ENCODE measurements at places on chromosomes 5 and 9.

DNA sequence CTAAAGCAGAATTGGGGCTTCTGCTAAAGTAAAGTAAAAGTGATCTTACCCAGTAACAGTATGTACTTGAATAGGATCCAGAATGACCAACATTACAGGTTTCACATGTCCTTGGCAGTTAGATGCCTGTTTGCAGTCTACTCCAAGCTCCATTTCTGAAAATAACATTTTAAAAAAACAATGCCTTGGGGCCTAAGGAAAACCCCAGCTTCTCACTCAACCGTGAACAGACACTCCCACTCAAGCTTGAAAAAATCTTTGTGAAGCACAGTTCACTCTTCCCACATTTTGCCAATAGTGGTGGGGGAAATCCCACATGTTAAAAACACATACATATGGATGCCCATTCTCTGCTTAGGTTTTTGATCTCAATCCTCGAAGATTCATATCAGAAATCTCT lies 304.1 kb downstream of the ARRDC3 start:
- ATAC-seq: peak; percentile 78

DNA sequence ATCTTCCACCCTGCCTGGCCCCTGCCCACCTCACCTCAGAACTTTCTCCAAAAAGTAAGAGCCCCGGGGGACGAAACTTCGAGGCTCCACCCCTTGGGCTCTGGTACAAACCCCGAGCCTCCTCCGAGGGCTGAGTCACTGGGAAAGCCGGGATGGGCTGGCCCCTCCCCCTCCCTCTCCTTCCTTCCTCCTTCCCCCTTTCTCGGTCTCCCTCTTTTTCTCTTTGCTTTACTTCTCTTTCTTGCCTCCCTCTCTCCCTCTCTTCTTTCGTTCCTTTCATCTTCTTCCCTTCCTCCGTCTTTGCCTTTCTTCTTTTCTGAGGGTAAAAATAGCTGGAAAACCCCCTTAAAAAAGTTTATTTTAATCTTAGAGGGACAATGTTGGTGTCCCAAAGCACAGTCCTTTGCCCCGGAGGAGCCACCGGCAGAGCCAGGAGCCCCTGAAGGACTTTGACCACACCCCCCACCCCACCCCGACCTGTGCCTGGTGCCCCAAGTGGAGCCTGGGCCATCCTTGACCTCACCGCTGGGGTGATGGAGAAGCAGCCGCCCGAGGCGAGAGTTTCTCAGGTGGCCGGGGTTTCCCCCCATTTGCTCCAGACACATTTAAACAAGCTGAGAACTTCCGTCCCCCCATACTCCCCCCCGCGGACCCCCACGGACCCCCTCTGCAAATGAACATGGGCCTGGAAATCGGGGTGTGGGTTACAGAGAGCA lies 5.7 kb upstream of the NOTCH1 start:
- ATAC-seq: peak; percentile 42

DNA sequence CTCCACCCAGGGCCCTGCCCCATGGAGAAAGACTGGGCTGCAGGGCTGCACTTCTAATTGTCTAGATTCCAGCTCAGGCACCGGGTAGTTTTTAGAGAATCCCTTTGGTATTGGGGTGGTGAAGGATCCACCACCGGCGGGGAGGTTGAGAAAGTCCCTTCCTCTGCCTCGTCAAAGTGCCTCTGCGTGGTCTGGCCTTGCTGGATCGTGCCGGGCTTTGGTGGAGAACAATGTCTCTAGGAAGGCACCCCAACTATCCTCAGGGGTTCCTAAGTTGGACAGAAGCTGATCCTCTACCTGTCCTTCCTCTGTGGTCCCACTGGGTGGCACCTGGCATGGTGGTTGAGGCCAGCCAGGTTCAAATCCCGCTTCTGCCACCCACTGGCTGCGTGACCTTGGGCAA lies 7.3 kb upstream of the AMBP start:
- ATAC-seq: no peak

GRCh38 chr9:97964901-97965300 lies 18.2 kb upstream of the ANP32B start:
- no peak for ATAC-seq

DNA sequence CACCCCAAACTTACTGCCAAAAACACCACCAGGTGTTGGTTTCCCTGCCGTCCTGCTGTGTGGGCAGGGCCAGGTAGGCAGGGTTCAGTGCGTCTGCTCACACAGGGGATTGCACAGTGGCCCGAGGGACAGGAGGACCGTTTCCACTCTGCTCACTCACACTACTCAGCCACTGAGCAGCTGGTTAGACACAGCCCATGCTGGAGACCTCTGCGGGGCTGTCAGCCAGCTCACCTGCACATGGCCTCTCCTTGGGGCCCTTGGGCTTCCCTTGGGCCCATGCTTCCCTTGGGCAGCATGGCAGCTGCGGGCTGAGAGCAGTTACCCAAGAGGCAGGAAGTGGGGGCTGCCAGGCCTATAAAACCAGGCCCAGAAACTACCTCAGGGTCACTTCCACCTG lies 79.0 kb downstream of the SYK start:
- no peak for ATAC-seq

- ATAC-seq: no peak
Measured at GRCh38 chr9:84466580-84467285, 126.2 kb upstream of the SLC28A3 start.

- no peak for ATAC-seq
Measured at GRCh38 chr5:111787006-111787405, 30.0 kb upstream of the NREP start.

GRCh38 chr5:28862137-28862859 lies 1823.9 kb upstream of the CDH9 start:
- no peak for ATAC-seq

DNA sequence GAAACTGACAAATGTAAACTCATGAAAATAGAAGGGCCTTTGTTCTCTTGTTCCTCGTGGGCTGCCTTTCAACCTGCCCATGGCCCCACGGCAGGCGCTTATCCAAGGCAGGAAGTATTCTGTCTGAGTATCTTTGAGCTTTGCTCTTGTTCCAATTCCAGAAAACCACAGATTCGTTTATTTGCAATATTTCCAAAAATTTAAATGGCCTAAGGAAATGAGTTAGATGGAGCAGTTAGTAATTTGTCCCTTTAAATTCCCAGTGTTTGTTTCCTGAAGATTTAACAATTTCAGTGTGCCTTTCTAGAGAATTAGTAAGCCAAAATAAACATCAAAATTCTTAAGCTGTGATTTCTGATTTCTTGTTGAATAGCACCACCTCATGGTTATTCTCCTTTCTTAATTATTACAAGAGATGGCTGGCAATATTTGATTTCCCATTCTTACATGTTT lies 299.4 kb upstream of the RASA1 start:
- ATAC-seq: no peak

- ATAC-seq: no peak
Measured at GRCh38 chr5:96297290-96297689, 135.8 kb downstream of the PCSK1 start.

- no peak for ATAC-seq
Measured at GRCh38 chr9:124505901-124506346, 1.3 kb downstream of the NR5A1 start.

- no peak for ATAC-seq
Measured at GRCh38 chr9:87771316-87772006, 45.5 kb downstream of the CTSL start.

DNA sequence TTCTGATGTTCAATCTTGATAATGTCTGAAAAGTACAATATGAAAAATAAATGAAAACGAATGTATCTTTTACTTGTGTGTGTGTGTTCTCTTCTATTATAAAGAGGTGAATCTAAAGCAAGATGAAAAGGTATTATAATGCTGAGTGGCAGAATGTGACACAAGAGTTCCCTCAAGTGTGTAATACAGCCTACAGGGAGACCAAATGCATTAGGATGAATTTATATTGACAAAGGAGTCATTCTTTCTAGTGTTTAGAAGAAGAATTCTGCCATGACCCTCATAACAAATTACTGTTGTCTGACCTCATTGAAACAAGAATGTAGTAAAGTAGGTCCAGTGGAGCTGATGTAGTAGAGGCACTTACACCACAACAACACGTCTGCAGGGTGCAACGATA lies 1119.0 kb upstream of the CDH10 start:
- ATAC-seq: no peak

- ATAC-seq: no peak
Measured at GRCh38 chr5:79837761-79838551, 148.3 kb downstream of the CMYA5 start.

- ATAC-seq: no peak
Measured at GRCh38 chr5:180115326-180116076, 43.9 kb upstream of the RNF130 start.

DNA sequence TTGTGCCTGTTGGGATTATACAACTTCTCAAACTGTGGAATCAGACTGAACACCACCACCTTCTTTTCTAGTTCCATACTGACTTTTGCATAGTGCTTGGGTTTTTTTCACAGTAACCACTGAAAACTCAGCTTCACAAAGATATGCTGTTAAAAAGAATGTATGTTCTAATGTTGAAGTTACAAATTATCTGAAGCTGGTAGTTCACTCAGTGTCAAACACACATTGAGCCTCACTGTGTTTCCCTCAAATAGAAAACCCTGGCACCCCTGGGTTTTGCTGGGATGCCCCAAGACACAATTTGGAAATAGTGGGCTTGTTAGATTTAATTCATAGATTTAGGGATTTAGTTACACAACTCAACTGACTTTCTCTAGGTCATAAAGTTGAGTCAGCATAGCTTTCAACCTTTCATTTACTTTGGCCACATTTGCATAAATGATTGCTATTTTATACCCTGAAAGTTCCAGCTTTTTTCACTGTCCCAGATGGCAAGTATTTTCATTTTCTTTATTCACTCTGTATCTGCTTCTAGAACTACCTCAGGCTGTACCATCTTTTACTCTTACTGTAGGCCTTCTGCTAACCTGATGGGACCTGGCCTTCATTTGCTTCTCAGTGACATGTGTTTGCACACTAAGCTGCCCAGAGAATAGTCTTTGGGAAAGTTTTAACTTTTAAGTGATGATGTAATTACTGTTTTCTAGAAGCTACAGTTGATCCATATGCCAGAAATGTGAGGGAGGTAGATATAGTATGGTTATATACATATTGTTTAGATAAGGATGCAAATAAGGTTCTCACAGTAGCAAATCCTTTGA lies 115.1 kb downstream of the CDC42SE2 start:
- ATAC-seq: peak; percentile 33

DNA sequence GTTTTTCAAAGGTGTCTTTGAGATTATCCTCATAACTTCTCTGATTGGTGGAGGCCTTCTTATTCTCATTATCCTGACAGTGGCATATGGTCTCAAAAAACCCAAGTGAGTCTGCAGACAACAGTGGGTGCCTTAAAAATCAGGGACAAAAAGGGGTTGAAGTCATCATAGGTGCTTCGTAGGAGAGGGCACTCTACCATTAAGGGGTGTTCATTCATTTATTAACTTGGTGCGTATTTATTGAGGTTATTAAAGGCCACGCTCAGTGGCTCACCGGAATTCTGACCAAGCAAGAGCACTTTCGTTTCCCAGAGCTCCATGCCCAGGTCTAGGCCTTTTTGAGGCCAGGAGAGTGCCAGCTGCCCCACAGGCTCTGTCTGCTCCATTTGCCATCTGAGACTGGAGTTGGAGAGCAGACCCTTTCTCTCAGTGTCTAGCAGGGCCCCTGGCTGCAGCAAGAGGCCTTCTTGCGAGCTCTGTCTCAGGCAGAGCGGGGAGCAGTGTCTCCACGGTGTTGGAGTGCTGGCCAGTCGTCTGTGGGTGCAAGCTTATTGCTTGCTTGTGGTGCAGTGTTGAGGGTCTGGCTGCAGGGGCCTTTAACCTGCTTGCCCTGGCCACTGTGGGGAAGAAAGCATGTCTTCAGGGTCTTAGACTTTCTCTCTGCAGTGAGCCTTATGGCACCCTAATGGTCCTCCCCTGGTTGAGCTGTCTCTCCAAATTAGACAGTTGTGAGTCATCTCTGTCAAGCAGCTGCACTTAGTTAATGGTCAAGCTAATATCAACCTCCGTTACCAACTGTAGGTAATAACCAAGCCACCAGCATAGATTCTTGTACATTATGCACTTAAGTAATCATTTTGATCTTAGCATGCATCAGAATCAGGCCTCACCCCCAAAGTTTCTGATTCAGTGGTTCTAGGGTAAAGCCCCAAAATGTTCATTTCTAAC lies 62.6 kb downstream of the IL31RA start:
- no peak for ATAC-seq

GRCh38 chr9:19020886-19021455 lies 12.0 kb downstream of the SAXO1 start:
- ATAC-seq: no peak

GRCh38 chr9:109908459-109909390 lies 128.7 kb downstream of the PALM2AKAP2 start:
- ATAC-seq: peak; percentile 31

DNA sequence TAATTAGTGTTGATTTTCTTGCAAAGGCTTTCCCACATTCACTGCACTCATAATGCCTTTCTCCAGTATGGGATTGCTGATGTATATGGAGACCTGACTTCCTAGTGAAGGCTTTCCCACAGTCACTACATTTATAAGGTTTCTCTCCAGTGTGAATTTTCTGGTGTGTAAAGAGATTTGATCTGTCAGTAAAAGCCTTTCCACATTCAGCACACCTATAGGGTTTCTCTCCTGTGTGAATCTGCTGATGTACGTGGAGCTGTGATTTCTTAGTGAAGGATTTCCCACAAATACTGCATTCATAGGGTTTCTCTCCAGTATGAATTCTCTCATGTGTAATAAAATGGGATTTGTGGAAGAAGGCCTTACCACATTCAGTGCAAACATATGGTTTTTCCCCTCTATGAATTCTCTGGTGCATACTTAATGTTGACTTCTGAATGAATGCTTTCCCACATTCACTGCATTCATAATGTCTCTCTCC lies 31.1 kb downstream of the ZNF484 start:
- ATAC-seq: no peak

DNA sequence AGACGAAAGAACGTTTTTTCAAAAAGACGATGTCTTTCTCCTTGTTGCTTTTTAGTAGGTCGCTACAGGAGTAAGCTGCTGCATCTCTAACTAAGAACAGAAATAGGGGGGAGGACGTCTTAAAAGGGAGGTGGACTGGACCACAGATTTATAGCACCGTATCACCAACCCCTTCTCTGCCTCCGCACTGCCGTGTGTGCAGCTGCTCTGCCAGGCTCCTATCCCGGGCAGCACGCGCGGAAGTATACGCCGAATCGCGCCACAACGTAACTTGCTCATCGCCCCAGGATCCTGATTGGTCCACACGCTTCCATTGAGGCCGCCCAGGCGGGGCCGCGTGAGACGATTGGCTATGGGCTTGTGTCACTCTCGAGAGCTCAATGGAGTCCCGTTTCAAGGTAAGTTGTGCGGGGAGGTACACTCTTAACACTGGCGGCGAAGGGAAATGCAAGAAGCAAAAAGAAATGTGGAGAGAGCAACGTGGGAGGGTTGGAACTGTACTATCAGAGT lies at the start of gene ELAVL2:
Gene ELAVL2, minus strand, starts transcription at position 121 of the 510 bp plus-strand sequence. CDS start 64,006 bp downstream, outside the sequence.
- peak; percentile 49 for ATAC-seq

DNA sequence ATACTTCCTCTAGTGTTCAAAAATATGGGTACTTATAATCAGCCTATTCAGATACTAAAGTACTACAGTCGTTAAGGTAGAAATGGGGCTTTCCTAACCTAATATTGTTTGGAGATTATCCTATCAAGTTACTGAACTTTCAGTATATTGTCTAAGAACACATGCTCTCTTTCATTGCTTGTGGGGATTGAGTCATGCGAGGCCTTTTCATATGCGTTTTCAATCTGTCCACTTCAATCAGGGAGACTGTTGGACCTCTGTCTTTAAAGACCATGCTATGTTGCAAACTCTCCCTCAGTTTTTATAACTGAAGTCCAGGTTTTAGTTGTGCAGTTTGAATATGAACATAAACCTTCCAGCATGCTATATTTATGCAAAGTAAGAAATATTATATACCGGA lies 15.0 kb downstream of the PRR16 start:
- ATAC-seq: no peak

GRCh38 chr9:123614306-123615263 lies 258.6 kb downstream of the CRB2 start:
- ATAC-seq: no peak
